Amniotic stem cell (primary cell): ENCODE measurements at places on chromosomes 2 and 18.

GRCh38 chr2:83106853-83107252, 1352.2 kb downstream of the SUCLG1 start:
- DNase-seq, result no peak

DNA sequence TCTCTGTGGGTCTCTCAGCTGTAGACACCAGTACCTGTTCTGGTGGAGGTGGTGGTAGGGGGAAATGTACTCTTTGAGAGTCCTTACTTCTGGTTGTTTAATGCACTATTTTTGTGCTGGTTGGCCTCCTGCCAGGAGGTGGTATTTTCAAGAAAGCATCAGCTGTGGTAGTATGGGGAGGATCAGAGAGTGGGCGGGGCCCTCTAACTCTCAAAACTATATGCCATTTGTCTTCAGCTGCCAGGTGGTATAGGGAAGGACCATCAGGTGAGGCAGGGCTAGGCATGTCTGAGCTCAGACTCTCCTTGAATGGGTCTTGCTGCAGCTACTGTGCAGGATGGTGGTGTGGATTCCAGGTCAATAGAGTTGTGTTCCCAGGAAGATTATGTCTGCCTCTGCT, 1100.8 kb downstream of the CNTNAP5 start:
- DNase-seq, result no peak

DNA sequence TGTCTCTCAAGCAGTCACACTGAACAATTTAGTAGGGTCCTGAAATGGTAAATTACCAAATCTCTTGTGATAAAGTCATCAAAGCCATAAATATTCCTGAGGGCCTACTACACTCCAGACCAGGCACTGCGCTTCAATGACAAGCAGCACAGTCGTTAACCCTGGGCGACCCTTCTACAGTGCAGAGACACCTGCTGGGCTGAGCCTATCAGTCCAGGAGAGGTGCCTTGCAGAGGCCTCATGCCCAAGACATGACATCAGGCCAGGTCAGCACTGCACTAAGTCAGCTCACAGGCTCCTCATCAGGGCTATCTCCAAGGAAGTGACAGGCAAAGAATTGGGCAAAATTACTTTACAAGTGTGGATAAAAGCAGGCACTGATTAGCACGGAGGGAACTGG, 166.4 kb upstream of the EPB41L3 start:
- no peak for DNase-seq

DNA sequence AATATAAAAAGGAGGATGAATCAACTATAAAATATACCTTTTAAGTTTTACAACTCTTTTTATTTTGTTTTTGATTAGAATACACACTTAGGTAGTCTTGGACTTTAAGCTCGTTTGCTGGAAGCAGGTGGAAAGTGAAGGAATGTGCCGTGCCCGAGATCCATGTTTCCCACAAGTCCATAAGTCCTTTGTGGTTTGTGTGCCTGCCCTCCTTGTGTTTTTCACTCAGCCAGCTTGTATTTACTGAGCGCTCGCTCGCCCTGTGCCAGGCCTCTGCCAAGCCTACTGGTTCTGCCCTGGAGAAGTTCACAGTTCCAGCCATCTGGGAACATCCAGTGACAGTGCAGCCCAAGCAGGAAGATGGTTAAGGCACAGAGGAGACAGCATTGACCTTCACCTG, 142.6 kb downstream of the MGAT5 start:
- DNase-seq, result no peak

DNA sequence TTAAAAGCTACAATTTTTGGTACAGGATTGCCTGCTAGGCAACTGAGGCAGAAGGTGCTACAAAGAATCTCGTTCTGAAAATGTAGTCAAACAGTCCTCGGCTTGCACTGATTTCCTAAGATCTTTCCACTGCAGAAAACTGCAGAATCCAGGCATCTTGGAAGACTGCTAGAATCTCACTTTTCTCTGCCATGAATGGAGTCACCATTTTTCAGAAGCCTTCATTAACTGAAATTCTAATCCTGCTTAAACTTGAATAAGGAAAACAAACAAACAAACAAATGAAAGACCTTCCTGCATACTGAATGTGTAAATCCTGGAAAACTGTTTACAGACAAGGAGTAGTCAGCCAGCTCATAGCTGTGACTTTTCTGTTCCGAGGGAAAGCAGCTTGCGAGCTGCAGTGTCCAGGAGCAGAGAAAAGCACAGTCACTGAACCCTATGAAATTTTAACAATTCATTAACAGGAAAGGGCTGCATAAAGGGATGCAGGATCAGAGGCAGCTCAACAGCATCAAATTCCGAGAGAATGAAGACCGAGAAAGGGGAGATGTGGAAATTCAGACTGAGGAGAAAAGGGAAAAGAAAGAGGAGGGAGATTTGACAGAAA, 210.5 kb upstream of the PIK3C3 start:
- no peak for DNase-seq
